ENCODE measurements at places on chromosomes 11 and 22.
A peak's percentile ranks its signal among the peaks of the same experiment; 100 is the strongest.

DNA sequence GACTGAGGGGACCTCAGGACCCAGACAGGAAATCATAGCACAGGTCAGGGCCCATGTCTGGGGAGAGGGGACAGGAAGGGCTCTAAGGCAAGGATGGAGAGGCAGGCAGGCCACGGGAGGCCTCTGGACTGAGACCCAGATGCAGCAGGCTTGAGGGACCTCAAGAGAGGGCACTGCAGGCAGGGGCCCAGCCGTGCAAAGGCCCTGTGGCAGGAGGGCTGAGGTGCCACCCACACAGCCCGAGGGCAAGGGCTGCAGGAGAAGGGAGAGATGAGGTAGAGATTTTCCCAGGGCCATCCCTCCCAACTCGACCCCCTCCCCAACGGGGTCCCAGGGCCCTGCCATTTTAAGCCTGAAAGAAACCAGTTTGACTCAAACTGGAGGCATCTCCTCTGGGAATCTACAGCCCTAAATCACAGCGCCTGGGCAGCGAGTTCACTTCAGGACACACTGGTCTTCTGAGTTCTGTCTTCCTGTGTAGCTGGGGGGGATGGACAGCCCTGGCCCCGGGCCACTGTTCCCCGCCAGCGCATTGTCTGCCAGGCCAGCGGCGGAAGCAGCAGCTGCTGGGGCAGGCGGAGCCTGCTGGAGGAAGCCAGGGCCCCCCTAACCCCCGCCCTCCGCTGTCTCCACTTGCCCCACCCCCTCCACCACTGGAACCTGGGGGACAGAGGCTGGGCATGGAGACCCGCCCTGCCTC lies 20.3 kb upstream of the WNT7B start:
- DNase-seq = no peak

DNA sequence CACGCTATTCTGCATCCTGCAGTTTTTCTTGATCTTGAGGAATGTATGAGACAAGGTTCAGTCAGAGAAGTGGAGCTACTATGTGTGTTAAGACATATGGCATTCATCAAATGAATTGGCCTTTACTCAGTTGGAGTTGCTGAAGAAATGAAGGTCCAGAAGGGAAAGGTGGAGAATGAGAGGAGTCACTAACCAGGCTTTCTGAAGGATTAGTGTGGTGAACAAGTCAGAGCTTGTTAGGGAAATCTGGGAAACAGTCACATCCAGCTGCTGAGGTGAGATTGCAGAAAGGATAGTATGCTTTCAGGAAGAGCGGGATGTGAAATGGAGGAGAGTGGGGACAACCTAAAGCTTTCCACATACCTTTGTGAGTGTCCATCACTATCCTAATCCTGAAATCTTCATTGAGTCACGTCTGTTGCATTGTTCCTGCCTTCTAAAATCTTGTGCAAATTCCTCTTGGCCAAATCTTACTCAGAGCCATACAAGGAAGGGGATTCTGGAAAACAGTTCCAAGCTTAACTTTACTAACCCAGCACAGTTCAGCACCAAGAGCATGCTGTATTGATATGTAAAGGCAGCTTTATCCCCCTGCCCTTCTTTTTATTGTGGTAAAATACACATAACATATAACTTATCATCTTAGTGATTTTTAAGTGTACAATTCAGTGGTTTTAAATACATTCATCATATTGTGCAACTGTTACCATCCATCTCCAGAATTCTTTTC lies 11.4 kb upstream of the PITPNB start:
- no peak for DNase-seq

- DNase-seq = peak; percentile 97
Observed at GRCh38 chr11:64723117-64723906, at the start of gene NRXN2. Gene NRXN2, minus strand, starts transcription at chr11:64723197. Its CDS starts 9,498 bp downstream, at chr11:64713699.

GRCh38 chr11:14148653-14149273 lies 186.2 kb downstream of the SPON1 start:
- DNase-seq = no peak

DNA sequence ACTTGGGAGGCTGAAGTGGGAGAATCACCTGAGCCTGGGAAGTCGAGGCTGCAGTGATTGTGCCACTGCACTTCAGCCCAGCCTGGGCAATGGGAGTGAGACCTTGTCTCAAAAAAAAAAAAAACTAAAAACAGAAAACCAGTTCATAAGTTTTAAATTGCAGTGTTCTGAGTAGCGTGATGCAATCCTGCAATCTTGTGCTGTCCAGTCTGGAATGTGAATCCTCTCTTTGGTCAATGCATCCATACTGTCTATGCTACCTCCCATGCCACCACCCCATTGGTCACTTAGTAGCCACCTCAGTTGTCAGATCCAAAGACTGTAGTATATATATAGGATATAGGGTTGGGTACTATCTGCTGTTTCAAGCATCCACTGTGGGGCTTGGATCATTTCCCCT lies 11.1 kb downstream of the YAP1 start:
- DNase-seq = no peak

GRCh38 chr11:94993400-94993943 lies 20.0 kb downstream of the KDM4D start:
- DNase-seq = no peak

GRCh38 chr11:12112750-12113149 lies 2.4 kb downstream of the MICAL2 start:
- no peak for DNase-seq

- peak; percentile 27 for DNase-seq
Observed at GRCh38 chr11:13140028-13140870, 131.1 kb downstream of the RASSF10 start.

DNA sequence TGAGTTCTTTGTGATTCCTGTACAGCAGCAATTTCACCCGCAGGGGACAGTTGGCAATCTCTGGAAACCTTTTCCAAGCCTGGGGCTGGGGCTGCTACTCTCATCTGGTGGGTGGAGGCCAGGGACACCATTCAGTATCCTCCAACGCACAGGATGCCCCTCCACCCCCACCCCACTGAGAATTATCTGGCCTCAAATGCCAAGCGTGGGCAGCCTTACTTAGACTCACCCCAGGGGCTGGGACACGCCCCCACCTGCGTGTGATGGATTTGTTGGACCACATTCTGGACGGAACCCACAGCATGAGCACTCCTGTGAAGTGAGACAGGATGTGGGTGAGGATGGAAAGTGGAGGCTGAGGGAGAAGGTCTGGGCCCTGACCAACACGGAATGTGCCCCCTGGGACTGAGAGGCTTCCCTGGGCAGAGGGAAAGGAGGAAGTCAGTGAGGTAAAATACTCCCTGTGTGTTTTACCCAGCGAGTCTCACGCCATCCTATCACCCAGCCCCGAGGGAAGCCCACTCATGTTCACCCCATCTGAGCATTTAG lies 13.7 kb downstream of the RASD2 start:
- no peak for DNase-seq

All from GM19239 (cell line).